ENCODE measurements at places on chromosomes 13 and 19.

DNA sequence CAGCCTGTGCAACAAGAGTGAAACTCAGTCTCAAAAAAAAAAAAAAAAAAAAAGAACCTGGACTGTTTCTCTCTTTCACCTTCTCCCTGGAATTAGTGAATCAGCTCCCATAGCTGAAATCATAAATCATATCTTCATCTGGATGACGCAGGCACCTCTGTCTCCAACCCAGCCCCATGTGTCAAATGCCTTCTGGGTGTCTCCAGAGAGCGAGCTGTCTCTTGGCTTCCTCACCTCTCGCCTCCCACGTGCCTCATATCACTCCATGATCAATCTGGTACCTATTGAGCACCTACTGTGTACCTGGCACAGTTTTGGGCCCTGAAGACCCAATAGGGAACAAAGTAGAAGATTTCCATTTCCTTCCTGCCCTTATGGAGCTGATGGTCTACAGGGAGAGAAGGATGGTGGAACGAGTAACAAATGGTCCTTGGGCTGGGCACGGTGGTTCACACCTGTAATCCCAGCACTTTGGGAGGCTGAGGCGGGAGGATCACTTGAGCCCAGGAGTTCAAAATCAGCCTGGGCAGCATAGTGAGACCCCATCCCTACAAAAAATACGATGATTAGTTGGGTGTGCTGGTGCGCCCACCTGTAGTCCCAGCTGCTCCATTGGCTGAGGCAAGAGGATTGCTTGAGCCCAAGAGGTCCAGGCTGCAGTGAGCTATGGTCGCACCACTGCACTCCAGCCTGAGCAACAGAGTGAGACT lies 2.5 kb downstream of the HSD11B1L start:
- no peak for DNase-seq

DNA sequence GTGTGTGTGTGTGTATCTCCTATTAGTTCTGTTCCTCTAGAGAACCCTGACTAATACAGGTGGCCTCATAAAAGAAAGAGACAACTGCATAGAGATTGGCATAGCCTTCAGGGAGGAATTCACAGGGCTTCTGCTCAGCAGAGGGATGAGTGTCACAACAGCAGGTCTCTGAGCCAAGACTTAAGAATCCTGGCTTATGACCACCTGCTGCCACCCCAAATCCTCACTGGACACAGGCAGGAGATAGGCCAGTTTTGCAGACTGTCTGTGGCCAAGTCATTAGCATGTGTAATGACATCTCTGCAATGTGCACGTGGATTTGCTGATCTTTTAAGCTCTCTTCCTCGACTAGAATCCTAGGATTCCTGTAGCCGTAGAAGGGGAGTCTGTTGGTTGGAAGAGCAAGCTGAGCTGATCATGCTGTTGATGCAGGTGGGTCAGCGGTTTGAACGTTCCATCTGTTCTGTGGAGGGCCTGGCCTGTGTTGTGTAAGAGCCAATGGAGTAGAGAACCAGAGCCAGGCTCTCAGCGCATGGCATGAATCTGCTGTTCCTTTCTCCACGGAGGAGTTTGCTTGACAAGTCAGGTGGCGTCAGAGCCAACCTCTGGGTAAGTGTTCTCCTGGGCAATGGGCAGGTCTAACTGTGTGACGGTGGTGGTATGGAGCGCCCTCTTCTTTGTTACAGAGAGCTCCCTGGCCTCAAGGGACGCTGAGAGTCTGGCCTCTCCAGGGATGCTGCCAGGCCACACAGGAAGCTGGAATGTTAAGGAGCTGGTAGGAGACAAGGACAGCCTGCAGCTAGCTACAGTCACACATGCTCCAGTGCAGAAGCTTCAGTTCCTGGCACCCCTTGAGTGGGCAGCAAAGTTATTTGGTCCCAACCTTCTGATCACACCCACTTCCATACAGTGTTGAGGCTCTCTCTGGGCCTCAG lies 503.1 kb downstream of the FOXO1 start:
- DNase-seq, result no peak

GRCh38 chr13:111006506-111007031 lies 91.7 kb upstream of the ANKRD10 start:
- DNase-seq, result no peak

GRCh38 chr19:11279505-11280236 lies 16.3 kb upstream of the TSPAN16 start:
- DNase-seq, result no peak

DNA sequence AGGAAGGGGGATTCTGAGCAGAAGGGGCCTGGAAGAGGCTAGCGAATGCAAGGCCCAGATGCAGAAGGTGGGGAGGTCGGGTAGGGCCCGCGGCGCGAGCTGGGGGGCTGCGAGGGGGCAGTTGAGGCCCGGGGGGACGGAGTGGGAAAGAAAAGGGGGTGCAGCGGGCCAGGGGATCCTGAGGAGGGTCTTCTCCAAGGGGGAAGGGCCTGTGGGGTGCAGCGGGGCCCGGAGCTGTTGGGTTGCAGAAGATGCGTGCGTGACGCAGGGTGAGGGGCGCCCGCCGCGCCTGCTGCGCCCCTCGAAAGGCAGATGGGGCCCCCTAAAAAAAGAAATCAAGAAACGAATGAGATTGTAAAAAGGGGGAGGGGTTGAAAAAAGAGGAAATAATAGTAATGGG lies 313 bp downstream of the ZNF541 start:
- DNase-seq, result no peak

GRCh38 chr13:98478189-98479129 lies 98.4 kb downstream of the STK24 start:
- no peak for DNase-seq

GRCh38 chr19:35116072-35116801 lies 614 bp downstream of the FXYD3 start:
- DNase-seq, result no peak

GRCh38 chr19:17420475-17420924 lies 653 bp downstream of the MVB12A start:
- peak; percentile 61 for DNase-seq

- DNase-seq, result no peak
Observed at GRCh38 chr13:38440666-38441065, 91.0 kb downstream of the UFM1 start.

DNA sequence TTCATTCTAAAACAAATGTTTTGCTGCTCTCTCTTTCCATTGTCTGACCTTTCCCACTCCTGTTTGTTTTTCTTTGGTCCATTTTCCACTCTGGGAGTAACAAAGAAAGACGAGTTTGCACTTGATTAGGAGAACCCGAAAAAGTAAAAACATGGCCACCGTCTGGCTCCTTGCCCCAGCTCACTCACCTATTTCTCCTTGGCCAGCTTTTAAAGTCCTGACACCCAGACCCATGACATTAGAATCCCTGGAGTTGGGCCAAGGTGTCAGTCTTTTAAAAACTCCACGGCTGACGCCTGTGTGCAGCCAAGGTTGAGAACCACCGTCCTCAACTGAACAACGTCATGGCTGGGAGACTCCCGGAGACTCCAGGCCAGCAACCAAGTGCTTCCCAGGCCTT lies 63.6 kb upstream of the FLT1 start:
- no peak for DNase-seq

- DNase-seq, result no peak
Observed at GRCh38 chr19:29515233-29515619, 10.6 kb upstream of the VSTM2B start.

DNA sequence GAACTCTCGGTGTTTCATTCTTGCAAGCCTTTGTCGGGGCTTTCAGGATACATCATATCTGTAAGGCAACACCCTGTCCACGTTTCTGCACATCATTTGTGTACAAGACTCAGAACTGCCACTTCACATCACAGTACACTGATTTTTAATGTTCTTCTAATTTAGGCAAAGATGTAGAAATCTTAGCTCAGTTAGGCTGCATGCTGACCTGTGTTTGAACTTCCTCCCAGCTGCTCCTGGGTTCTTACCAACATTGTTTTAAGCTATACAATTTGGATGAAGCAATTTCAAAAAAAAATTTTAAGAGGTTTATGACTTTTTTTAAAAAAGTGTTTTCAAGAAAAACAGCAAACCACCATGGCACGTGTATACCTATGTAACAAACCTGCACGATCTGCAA lies 1047.9 kb upstream of the SLC10A2 start:
- no peak for DNase-seq

GRCh38 chr13:50198508-50198907 lies 183.3 kb downstream of the KCNRG start:
- DNase-seq, result no peak

- no peak for DNase-seq
Observed at GRCh38 chr19:39544911-39545310, 5.0 kb upstream of the EID2 start.

DNA sequence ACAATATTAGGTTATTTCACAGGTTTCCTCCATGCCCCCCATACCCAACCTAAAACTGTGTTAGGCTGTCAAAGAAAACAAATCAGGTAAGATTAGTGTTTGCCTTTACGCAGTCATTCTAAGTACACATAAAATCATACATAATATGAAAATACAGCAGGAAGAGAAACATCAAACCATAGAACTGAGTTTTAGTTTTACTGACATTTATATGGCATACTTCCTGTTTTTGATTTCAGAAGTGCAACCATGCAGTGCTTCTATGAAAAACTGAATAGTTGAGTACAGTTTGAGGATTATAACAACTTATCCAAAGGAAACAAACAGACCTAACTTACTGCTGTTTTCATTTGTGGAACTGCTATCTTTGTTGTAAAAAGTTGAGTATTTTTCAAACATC lies 91.3 kb downstream of the KCNRG start:
- DNase-seq, result no peak

GRCh38 chr19:40803857-40804782 lies 5.1 kb downstream of the EGLN2 start:
- DNase-seq, result no peak

DNA sequence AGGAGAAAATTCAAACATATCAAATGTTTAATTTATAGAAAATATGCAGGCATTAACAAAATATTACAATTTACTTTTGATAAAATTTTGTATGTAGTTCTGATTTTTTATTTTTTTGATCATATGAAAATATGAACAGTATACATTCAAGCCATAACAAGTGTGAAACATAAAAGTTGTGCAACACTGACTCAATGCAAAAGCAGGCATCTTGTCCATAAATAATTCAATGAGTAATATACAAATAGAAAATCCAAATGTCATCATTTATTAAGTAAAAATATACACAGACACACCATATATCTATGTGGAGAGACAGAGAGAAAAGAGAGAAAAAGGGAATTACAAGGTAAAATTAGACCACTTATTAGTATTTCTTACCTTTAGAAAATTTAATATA lies 1183.9 kb downstream of the SLITRK1 start:
- no peak for DNase-seq

- no peak for DNase-seq
Observed at GRCh38 chr13:100302391-100302790, 213.5 kb downstream of the PCCA start.

DNA sequence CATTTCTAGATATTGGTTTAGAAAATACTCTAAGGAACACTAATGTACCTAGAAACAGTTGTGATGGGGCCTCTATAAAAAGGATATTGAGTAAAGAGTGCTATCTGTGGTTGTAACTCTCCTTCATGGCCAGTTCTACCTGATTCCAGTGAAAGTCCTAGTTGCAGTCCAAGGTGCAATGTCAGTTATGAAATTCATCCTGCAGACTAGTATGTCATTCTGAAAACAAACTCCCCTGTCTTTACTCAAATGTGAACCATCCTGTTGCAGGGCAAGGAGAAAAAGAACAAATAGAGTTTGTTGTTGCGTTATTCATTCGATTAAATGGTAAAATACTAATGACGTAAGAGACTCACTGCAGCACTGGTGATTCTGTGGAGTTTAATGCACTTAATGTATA lies 18.3 kb upstream of the N4BP2L1 start:
- no peak for DNase-seq

GRCh38 chr13:105247830-105248229 lies 1287.6 kb downstream of the EFNB2 start:
- DNase-seq, result no peak

DNA sequence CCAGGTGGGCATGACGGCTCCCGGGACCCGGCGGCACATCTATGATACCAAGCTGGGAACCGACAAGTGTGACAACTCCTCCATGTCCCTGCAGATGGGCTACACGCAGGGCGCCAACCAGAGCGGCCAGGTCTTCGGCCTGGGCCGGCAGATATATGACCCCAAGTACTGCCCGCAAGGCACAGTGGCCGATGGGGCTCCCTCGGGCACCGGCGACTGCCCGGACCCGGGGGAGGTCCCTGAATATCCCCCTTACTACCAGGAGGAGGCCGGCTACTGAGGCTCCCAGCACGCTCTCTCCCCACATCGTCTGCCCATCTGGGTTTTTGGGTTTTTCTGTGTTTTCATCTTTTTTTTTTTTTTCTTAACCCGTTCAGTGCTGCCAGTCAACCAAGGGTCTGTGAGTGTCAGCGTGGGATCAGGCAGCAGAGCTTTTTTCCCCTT lies 2.3 kb upstream of the ABCA7 start:
- no peak for DNase-seq

DNA sequence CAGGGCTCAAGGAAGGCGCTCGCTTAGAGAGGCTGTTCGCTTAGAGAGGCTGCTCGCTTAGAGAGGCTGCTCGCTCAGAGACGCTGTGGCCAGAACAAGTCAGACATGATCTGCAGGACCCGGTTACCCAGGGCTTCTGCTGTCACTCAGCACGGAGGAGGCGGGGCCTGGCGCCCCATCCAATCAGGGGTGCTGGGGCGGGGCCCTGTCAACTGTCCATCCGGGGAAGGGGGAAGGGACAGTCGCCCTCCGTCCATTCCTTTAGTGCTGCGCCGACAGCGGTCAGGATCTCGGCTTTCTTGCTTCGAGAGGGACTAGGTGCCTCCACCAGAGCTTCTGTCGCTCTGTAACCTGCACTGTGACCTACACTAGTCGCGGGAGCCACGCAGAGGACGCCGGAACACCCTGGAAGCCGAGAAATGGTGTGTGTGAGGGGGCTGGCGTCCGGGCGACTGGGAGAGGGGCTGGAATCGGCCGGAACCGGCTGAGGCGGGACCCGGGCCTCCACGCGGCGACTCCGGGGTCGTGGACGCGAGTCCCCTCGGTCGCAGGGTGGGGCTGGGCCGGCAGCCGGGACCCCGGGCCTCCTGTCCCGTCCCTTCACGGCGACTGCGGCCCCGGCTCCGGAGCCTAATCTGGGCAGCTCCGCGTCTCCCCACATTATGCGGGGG lies at the start of gene ZNF440:
TSS of gene ZNF440 (plus strand) at position 245 of the 671 bp plus-strand sequence. CDS start at position 420, 175 bp downstream.
- peak; percentile 92 for DNase-seq
